ENCODE measurements at places on chromosomes 2 and 18.

- no peak for DNase-seq
Observed at GRCh38 chr2:232024457-232024856, 62.9 kb downstream of the DIS3L2 start.

- DNase-seq, result peak; percentile 86
Observed at GRCh38 chr2:71157124-71157793, 26.8 kb downstream of the MPHOSPH10 start.

DNA sequence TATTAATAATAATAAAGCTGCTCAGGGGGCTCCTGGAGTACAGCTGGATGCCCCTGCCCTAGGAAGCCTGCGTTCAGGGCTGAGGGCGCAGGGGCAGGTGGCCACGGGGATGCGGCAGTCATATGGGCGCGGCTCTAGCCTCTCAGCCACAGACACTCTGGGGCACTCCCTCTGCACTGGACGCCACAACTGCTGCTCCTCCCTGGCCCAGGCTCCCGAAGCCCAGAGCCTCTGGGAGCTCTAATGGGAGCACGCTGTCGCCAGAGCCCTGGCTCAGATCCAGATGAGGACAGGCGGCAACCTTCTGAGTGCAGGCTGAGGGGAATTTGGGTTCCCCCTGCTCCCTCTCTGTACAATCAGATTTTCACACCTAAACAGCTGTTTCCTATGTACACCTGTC is 93.6 kb downstream of the MTCL1 start:
- DNase-seq, result no peak

- peak; percentile 83 for DNase-seq
Observed at GRCh38 chr2:95526360-95527341, 42.1 kb upstream of the TRIM43B start.

DNA sequence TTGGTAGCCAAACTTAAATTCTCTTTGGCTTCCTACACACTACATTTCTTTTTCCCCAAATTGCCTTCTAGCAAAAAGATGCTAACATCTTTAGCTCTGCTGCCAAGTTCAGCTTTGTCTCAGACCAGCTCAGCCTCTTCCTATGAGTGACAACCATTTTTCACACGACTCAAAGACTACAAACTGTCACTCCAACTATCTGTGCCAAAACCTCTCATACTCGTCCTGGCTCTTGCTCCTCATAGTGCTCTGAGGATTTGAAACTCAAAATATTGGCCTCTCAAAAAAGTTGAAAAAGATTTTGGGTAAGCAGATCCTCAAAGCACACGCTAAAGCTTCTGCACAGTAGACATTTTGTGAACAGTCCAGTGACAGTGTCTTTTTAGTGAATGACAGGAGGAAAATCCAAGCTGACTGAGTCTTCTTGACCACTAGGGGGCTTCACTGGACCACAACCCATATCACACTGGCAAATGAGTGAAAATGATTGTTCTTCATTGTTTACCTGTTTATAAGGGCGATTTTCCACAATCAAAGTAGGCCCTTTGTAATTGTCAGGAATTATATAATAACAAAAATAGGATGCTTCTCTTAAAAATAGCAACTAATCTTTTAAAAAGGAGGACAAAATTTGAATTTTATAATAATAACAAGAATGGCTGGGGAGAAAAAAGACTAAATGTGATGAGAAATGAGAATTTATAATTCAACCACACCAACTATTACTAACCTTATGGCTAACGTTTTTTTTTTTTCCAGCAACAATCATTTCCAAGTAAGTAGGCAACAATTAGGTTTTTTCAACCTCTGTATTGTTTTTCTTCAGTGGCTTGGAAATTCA is 85.5 kb upstream of the PGAP1 start:
- no peak for DNase-seq

DNA sequence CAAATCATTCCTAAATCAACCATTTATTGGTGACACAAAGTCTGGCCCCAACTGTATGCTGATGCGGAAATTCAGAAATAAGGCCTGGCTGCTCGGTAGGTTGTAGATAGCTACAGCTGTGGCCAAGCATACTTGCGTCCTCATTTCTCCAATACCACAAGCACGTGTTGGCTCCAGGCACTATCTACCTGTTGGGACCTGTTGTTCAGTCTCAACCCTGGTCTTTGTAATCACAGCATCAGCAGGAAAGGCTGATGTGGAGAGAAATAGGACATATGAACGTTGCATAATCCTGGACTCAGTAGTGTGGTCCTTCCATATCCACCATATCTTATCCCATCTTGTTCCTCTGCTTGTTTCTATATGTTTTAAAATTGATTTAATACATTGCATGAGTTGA is 212.6 kb downstream of the PMAIP1 start:
- DNase-seq, result no peak

DNA sequence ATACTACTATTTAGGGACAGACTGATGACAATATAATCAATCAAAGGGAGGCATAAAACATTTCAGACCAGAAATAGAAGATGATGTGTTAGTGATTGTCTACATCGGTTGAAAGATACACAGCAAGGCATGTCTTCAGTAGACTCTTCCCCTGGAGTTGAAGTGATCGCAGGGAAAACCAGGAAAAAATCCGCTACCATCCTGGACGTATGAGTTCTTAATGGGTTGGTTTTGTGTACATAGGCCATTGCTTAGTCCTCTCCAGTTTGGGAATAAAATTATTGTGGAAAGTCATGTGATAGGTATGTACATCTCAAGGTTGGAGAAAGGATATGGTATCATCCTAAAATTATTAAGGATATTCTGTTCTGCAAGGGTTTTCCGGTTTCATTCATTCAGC is 4.3 kb downstream of the APCDD1 start:
- DNase-seq, result no peak

GRCh38 chr2:67616749-67617148 is 219.6 kb downstream of the ETAA1 start:
- DNase-seq, result no peak

DNA sequence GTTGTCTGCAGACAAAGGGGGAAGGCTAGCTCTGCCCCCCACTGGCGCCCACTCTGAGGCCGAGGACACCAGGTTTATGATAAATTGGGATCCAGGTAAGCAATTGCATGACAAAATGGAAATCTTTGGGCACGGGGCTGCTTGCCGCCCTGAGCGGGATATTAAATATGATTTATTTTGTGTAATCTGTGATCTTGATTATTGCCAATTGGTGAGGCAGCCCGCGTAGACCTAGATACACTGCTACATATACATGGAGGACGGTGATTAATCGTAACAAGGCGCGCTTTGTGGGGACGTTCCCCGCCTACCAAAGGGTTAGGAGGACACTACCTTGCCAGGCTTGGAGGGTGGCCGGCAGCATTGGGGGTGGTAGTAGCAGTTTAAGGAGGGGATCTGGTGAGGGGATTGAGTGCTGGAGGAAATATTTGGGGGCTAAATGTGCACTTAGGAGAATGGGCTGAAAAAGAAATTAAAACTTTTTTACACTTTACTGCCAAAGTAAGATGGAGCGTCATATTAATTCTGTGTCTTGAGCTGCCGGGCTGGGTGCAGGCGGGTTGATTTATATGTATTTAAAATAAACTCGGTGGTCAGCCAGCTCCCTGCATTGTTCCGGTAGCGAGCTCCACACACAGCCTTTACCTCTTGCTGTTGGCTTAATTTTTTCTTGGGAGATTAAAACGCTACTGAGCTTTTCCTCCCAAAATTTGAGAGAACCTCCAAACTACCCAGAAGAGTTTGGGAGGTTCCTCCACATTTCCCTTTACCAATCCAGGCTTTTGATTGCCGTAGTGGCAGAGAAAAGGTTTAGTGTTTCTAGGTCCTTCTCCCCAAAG is 4.1 kb downstream of the HOXD3 start:
- no peak for DNase-seq

GRCh38 chr2:119713819-119714490 is 35.0 kb downstream of the TMEM177 start:
- DNase-seq, result no peak

GRCh38 chr2:189265696-189266320 is 86.2 kb upstream of the COL5A2 start:
- DNase-seq, result no peak

DNA sequence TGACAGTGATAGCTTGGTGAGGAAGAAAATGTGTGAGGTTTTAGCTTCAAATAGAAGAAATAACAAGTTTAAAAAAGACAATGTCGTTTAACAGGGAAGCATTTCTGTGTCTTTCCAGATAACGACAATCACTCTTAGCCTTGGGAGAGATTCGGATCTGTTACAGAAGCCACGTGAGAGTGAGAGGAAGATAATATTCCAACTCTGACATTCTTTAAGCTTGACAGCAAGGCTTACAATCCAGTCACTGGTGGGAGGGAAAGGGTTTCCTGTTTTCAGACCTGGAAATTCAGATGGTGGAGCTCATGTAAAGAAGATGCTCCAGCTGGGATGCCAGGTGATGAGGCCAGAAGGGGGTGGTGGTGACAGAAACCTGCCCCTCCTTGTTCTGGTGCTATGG is 30.8 kb downstream of the FBXO48 start:
- no peak for DNase-seq

- DNase-seq, result no peak
Observed at GRCh38 chr2:203683932-203684556, 22.4 kb upstream of the CD28 start.

GRCh38 chr2:19048593-19049266 is 309.7 kb downstream of the OSR1 start:
- no peak for DNase-seq

DNA sequence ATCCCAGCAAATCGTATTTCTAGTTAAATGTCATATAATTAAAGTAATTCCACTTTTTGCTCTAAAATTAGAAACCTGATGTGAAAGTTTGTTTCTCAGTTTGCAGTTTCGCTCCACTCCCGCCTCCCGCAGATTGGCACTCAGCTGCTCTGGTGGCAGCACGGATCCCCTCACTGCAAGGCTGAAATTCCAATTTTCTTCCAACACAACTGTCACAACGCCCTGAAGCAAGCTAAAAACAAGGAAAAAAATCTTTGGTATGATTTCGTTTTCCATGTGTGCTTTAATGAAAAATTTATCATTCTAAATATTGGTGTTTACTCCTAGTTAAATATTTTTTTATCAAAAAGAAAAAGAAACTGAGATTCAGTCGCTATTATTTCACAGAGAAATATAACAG is 38.5 kb downstream of the FTCDNL1 start:
- no peak for DNase-seq

DNA sequence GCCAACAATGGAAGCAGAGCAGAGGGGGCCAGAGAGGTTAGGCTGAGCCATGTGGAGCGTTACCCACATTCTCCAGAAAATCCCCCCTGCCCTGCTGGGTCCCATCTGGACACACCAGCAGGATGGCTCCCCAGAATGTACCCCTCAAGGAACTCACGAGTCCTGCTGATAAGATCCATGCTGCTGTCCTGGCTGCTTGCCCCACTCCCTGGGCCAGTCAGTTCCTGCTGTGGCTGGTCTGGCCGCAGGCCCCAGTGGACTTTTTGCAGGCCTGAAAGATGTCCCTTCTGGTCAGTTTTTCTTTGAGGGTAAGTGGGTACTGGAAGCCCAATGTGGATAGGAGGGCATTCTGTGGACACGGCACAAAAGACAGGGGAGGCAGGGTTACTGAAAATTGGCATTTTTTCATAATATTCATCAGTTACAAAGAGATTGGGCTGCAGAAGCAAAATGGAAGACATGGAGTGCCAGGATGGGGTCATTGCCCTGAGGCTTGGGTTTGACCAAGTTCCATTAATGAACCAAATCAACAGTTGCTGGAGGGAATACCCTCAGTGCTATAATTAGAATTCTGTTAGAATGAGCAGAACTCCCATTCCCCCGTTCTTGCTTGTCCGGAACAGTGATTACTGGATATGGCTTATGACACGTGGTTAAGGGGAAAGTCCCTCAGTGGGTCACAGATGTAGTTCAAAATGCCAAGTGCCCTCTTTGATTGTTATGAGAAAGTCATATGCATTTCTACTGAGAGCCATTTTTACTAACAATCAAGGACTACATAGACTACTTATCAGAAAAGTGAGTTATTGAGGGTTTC is 38.7 kb downstream of the SLC4A5 start:
- no peak for DNase-seq

DNA sequence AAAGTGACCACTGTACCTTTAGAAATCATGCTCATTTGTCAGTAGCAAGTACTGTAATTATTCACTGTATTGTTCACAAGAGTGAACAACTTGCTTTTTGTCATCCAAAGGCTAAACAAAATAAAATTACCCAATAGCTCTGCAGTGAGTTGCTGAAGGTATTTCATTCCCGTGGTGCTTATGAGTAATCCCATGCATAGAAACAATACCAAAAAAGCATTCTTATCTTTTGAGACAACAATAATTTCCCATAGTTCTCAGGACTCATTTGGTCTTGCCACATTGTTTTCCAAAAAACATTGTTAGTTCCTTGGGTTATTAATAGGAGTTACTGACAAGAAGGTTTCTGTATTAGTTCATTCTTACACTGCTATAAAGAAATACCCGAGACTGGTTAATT is 503.2 kb upstream of the FAM98A start:
- DNase-seq, result no peak

DNA sequence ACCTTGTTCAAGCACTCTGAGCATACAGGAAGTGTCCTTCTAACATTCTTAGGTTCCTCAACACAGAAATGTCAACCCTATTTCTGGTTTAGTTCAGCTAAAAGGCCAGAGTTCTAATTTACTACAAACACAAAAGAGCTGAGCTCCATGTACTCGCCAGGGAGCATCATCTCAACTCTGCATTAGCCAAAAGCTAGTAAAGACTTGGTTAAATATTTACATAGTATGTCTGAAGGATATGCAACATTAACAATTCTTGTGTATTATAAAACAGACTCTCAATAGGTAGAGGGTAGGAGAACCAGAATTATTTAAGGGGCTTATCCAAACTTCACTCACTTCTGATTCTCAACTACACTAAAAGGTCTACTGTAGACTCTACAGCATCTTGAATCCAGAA is 154.6 kb downstream of the THADA start:
- DNase-seq, result no peak

DNA sequence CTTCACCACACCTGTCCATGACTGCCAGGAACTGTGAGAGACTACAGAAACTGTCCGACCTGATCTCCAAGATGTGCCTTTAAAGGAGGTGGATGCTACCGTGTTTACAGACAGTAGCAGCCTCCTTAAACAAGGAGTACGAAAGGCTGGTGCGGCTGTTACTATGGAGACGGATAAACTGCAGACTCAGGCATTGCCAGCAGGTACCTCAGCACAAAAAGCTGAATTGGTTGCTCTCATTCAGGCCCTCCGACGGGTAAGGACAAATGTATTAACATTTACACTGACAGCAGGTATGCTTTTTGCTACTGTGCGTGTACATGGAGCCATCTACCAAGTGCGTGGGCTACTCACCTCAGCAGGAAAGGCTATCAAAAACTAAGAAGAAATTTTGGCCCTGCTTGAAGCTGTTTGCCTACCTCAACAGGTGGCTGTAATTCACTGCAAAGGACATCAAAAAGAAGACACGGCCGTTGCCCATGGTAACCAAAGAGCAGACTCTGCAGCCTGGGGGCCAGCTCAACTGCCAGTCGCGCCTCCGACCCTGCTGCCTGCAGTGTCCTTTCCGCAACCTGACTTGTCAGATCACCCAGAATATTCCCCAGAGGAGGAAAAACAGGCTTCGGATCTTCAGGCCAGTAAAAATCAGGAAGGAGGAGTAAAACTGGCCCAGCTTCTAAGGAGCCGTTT is 30.9 kb downstream of the SKA1 start:
- DNase-seq, result no peak

All from activated CD8-positive, alpha-beta memory T cell treated with anti-CD3 and anti-CD28 coated beads, Interleukin-2, amount 50 U/mL, for 48 hours (primary cell).